ENCODE measurements at places on chromosomes 5 and 9.

DNA sequence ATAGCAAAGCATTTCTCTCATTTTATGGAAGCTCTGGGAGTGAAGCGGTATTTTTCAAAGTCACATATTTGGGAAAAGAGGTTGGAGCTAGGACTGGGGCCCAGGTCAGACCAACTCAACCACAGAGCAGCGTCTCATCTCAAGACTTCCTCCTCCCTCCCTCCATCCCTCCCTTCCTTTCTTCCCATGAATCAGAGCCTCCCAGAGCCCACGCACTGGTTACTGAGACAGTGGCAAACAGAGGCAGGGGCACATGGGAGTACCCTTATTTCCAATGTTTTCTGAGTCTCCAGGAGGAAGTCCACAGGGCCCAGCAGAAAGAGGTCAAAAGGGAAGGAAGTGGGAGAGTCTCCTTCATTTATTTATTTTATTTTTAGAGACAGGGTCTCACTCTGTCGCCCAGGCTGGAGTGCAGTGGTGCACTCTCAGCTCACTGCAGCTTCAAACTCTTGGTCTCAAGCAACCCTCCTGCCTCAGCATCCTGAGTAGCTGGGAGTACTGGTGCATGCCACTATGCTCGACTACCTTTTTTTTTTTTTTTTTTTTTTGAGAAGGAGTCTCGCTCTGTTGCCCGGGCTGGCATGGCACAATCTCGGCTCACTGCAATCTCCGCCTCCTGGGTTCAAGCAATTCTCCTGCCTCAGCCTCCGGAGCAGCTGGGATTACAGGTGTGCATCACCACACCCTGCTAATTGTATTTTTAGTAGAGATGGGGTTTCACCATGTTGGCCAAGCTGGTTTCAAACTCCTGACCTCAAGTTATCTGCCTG, 52.5 kb upstream of the CDKN2AIPNL start:
- DNase-seq: no peak

GRCh38 chr9:37229882-37230482, 109.6 kb downstream of the ZCCHC7 start:
- DNase-seq: no peak

- no peak for DNase-seq
These were observed 62.9 kb downstream of the TMEM232 start for GRCh38 chr5:110663525-110663924.

DNA sequence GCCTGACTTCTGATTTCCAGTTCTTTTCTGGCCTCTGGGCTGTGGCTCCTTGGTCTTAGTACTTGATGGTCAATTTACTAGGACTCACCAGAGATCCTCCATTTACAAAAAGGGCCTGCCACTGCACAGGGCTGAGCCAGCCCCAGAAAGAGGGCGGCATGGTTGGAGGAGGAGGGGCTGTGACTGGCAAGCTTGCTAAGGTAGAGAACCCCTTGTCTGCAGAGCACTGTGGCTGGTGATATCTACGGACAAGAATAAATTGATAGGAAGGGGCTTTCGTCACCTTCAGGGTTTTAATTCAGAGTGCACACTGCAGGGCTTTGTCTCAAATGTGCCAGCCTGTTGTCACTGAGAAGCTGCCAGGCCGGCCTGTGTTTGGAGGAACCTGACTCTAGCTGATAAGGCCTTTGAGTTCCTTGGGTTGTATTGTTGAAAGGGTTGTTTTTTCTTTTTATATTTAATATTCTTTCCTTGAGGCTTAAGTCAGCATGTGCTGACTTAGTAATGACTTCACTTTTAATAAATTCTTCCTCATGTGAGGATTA, 15.1 kb downstream of the SLC22A5 start:
- DNase-seq: no peak

Measured in GM13976 (cell line).